ENCODE measurements at places on chromosomes 13 and 19.

DNA sequence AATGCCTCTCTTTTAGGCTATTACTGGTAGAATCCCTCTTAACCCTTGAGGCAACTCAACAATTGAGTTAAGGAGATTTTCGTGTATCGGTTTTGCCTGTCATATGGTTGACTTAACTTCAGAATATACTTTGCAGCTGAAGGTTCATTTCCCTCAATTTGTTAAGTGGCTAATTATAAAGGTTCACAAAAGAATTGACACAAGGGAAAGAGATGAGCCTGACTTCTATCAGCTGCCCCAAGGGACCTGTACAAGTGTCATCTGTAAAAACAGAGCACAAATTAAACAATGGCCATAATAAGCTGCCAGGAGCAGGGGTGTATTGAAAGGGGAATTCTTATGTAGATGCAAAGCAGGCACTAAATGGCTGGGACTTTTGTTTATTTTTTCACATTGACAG, 334.8 kb upstream of the OBI1 start:
- DNase-seq, result no peak

- DNase-seq, result peak; percentile 78
These were observed 39.1 kb downstream of the ACTN4 start for GRCh38 chr19:38686530-38686888.

- no peak for DNase-seq
These were observed 353.1 kb downstream of the ENOX1 start for GRCh38 chr13:43433691-43434141.

- no peak for DNase-seq
These were observed 99.8 kb downstream of the GPR12 start for GRCh38 chr13:26660766-26661165.

DNA sequence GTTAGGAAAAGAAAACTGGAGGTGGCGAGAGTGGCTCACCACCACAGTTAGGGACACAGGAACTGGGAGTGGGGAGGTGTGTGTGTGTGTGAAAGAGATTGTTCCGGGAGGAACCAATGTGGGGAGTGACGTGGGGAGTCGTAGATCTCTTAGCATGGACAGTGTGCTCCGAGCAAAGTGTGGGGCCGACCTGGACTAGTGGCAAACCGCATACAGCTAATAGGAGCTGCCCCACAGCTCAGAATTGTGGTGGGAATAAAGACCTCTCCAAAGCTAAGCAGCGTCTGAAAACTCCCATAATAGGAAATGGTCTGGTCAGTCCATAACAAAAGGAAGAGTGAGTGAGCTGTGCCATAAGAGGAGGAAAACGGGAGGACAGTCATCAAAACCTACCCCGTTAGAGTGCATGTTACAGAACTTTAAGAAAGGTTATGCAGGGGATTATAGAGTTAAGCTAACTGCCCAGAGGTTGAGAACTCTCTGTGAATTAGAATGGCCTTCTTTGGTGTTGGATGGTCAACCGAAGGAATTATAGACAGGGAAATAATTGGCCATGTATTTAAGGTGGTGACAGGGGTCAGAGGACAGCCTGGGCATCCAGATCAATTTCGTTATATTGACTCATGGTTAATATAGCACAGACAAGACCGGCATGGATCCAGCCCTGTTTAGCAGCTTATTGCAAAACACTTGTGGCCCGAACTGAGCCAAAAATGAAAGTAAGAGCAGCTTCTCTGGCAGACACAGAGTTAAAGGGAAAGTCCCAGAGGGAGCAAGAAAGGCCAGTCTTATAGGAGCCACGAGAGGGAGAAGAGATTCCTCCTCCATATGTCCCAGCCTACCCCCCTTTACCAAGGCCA, 8.9 kb upstream of the SLC15A1 start:
- peak; percentile 23 for DNase-seq

- DNase-seq, result no peak
These were observed 46.3 kb downstream of the DACH1 start for GRCh38 chr13:71820699-71821098.

GRCh38 chr19:42081584-42082203, 5.7 kb downstream of the ZNF574 start:
- peak; percentile 14 for DNase-seq

- DNase-seq, result no peak
These were observed 3.4 kb downstream of the MTRF1 start for GRCh38 chr13:41259875-41260501.

GRCh38 chr13:22487932-22488331, 692.8 kb upstream of the SGCG start:
- no peak for DNase-seq

All from inflammatory macrophage treated with lipopolysaccharide for 1 hour (primary cell).